Fibroblast of the conjunctiva (primary cell): ENCODE measurements at places on chromosomes 16 and 17.

DNA sequence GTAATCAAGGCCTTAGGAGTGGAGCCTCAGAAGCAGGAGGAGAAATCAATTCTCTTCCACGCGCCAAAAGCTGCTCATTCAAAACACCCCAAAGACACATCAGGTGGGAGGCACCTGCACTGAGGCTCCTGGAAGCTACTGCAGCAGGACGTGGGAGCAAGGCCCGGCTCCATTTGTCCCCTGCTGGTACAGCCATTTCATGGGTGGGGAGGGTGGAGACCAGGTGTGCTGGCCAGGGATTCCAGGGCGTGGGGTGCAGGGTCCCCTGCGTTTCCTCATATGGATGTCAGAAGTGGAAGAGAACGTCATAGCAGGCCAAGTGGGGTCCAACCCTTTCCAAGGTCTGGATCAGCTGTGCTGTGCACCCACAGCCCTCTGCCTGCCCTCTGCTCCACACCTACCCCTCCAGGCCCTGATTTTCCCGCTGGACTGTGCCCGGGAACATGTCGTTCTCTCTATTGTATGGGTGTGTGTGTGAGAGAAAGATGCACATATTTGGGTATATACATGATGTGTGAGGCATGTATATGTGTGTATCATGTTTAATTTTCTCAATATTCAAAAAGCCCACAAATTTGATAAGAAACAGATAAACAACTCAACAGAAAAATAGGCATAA is 39.2 kb upstream of the CBX4 start:
- DNase-seq = no peak

- DNase-seq = no peak
Measured at GRCh38 chr16:61580579-61580978, 455.7 kb downstream of the CDH8 start.

DNA sequence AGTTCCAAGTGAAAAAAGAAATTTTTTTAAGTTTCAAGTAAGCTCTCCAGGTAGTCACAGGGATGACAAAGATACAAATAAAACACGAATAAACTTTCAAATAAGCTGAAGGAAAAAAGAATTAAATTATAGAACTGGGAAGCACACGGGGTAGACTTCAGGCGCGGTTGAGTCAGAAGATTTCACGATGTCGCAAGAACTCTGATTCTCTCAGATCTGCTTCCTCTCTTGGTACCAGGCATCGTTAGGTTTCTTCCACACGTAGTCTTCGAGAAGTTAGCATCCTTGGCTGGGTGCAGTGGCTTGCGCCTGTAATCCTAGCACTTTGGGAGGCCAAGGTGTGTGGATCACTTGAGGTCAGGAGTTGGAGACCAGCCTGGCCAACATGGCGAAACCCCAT is 784.1 kb upstream of the RBFOX1 start:
- no peak for DNase-seq

DNA sequence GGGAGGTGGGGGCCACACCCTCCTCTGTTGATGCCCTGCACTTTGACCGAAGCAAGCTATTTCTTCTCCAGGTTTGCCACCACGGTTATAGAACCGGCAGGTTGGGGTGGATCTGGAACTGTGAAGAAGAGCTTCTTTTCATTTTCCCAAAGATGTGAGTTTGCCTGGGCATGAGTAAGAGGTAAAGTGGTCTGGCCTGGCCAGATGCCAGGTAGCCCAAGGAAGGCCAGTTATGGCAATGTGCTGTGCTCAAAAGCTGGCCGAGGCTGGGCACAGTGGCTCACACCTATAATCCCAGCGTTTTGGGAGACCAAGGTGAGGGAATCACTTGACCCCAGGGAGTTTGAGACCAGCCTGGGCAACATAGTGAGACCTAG is 18.7 kb downstream of the ATP6V0D1 start:
- no peak for DNase-seq

DNA sequence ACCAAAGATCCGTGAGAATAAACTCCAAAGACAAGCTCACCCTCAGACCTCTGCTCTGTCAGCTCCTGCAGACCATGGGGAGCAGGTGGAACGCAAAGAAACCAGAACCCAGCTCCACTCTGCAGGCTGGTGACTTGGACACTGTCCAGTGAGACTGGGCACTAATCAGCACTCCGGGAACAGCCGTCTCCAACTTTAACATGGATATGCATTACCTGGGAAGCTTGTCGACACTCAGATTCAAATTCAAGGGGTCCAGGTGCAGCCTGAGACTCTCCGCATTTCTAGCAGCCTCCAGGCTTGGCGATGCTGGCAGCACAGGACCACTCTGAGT is 9.1 kb downstream of the SLX4 start:
- DNase-seq = no peak

- DNase-seq = no peak
Measured at GRCh38 chr16:66487580-66488275, 60.6 kb downstream of the BEAN1 start.

- no peak for DNase-seq
Measured at GRCh38 chr17:15281909-15282308, 16.8 kb upstream of the PMP22 start.

- no peak for DNase-seq
Measured at GRCh38 chr17:57667461-57667923, 77.6 kb downstream of the CCDC182 start.

DNA sequence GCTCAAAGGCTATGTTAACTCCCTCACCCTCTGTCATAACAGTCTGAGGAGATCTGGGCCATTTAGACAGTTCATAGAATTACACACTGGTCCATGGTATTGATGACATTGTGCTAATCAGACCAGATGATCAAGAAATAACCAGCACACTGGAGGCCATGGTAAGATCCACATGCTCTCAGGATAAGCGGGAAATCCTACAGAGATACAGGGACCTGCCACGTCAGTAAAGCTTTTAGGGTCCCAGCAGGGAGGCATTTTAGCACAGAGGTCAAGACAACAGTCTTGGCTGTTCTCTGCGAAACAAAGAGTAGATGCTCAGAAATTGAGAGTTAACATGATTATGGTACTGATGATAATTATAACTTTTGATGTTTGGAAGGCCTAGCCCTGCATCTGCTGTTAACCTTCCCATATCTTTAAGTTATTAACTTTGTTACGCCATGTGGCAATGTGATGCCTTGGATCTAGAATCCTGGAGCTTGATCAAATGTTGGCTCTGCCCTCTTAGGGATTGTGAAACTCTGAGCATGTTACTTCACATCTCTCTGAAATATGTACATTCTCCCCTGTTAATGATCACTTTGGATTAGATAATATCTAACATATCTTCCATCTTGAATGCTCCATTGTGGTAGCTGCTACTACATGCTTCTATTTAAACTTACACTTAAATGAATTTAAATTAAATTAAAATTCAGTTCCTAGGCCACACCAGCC is 172.0 kb upstream of the SOX9 start:
- no peak for DNase-seq

DNA sequence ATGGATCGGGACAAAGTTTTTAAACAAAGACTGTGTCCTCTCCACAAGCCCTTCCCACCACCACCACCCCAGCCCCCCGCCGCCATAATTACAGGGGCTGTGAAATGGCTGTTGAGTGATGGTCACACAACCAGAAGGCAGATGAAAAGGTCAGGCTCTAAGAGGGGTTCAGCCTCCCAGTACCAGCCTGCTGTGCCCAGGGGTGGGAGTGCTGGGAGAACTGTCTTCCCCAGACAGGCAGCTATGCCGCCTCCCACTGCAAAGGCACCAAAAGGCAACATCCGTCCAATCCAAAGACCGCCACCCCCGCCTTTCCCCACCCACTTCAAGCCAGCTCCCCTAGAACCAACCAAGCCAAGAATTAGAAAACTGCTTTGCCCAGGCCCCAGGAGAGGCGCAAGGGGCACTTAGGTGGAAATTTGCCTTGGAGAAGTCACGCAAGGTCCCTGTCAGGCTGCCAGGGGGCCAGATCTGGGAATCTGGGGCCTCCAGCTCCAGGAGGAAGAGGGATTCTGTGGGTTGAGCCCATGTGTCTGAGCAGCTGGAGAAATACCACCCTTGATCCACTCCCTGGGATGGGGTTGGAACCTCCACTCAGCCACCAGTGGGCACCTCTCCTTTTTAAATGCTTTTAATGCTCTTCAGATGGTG is 14.4 kb downstream of the CARHSP1 start:
- no peak for DNase-seq

GRCh38 chr16:49560004-49560830 is 186.6 kb downstream of the C16orf78 start:
- no peak for DNase-seq

DNA sequence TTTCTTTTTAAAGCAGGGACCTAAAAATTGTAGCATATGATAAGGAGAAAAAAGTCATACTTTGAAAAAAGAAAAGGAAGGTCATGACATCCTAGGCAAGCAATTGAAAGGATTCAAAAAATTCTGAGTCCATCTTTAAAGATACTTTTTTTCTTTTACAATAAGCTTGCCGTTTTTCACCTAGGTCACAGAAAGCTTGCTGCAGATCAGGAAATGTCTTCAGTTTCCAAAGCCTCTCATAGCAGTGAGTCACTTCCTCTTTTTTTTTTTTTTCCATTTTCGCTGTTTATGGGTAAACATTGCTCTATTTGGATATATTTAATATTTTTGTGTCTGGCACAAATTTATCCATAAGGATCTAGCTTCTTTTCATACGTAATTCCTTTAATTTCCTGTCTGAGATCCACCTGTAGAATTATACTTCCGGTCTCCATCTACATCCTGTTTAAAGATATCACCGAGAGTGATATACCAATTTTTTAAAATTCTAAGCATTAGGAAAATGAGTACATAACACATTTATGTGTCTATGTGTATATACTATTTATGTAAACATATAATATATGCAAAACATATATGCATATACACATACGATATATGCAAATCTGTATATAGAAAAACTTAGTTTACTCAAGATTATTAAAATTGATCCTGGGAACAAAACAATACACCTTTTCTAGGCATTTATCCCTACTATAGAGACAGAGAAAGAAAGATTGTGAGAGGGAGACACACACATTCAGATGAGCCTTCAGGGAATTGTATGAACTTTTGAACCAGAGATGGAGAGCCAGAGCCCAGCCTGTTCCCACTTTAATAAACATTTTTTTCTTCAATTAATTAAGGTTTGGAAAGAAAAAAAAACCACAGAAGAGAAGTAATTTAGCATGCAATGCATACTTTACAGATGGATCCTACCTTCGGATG is 134.4 kb downstream of the SKAP1 start:
- no peak for DNase-seq

- no peak for DNase-seq
Measured at GRCh38 chr16:63038397-63039106, 1002.3 kb upstream of the CDH8 start.

DNA sequence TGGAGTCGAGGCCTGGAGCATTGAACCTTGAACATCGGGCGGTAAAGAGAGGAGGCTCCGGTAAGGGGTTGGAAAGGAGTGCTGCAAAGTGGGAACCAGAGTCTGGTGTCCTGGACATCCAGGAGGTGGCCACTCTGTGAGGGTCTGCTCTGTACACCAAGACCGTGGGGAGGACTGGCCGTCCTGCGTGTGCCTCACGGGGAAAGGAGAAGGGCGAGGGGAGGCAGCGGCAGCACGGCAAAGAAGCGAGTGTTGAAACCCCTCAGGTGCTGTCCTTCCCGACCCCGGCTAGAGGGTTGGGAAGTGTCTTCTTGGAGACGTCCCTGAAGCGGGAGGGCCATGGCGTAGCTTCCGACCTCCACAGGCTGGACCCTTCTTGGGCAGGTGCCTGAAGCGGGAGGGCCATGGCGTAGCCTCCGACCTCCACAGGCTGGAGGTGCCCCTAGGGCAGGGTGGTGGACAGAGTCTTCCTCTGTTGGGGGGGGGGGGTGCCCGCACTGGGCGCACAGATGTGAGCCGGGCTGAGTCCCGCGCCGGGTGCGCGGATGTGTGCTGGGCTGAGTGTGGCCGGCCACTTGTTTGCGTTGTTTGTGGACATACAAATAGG is 42.0 kb downstream of the FOXK2 start:
- DNase-seq = no peak

DNA sequence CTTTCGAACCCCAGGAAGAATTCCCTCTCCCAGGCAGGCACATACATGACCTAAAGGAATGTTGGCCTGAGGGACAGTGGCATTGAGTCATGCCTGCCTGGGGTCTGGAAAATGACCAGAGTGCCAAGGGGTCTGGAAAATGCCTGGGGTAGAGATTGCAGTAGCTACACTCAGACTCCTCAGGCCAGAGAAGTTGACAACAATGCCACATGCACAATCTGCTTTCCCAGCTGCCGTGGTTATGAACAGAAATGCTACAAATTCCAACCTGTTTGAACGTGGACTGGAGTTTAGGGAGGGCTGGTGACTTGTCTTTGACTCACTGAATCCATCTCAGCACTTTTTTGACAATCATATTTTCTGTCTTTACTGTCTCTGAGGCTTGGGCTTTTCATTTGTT is 250.0 kb downstream of the ABCC12 start:
- DNase-seq = no peak

DNA sequence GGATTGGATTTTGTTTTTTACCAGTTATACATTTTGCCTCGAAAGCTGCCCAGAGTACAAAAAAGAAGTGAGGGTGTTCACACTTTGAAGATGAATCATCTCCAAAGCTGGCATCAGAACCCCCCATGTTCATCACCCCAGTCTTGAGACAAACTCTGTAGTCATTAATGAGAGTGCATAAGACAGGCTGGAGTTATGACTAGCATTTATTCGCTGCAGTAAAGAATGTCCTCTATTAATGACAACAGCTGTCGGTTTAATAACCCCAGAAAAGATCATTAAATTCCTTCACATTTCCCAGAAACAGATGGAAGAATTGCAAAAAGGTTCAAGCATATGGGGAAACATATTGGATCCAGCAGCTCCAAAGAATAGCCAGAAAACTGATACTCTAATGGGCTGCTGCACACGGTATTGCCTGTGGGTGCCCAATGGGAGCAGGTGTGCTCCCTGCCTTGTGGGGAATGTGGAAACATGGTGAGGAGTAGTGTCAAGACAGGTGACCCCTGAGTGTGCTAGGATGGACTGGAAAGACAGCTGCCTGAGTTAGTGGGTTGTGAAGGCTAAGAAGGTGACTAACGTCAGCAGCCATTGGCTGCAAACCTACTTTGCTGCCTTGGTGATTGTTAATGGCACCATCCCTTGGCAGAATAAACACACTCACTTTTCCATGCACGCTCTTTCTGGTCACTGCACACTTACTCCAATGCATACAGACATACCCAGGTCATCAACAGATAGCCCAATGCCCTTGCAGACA is 81.9 kb downstream of the AIPL1 start:
- DNase-seq = no peak

GRCh38 chr17:68383443-68384321 is 73.6 kb downstream of the WIPI1 start:
- peak; percentile 40 for DNase-seq

- no peak for DNase-seq
Measured at GRCh38 chr17:67063141-67063540, 18.8 kb downstream of the CACNG1 start.

DNA sequence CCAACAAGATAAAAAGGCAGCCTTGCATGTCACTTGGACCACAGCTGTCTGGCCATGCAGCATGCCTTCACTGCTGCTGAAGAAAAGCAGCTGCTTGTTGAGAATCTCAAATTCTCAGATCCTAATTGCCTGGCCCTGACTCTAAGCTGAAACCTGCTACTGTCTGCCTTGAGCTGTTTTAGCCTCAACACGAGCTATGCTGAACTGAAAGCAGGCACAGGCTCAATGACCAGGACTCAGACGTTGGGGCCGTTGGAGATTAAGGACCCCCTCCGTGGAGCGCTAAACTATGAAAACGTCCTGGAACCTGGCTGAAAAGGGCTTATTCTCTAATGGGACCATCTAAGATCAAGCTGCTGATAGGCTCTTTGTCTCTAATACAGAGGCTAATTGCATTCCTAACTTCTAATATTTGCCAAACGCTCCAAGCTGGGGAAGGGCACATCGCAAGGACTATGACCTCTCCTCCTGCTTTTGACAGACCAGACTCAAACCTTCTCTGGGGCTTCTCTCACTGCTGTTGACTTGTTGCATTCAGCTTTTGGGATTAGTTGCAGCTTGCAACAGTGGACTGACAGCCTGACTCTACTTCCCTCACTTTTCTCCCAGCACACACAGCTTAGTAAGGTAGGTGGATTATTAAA is 4.6 kb upstream of the PLK1 start:
- no peak for DNase-seq
